ENCODE measurements at places on chromosomes 5 and 9.

- DNase-seq = no peak
Observed at GRCh38 chr5:179954434-179954833, 46.7 kb upstream of the TBC1D9B start.

GRCh38 chr5:66828548-66829357 is 232.6 kb downstream of the MAST4 start:
- DNase-seq = no peak

DNA sequence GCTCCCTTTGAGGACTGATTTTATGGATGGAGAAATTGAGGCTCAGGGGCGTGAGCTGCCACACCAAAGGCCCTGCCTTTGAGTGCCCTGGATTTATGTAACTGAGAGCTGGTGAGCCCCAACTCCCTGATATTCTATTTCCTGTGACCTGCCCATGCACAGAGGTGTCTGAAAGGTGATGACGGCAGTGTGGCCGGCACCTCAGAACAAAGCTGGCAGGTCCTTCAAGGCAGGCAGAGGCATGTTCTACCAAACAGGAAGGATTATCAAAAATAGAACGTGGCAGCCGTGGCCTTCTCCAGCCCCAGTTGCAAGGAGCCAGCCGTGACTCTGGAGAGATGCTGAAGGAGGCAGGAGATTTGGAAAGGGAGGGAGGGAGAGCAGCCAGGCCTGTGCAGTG is 36.2 kb downstream of the INSYN2B start:
- no peak for DNase-seq

GRCh38 chr9:98121058-98121457 is 2.0 kb upstream of the TRIM14 start:
- no peak for DNase-seq

DNA sequence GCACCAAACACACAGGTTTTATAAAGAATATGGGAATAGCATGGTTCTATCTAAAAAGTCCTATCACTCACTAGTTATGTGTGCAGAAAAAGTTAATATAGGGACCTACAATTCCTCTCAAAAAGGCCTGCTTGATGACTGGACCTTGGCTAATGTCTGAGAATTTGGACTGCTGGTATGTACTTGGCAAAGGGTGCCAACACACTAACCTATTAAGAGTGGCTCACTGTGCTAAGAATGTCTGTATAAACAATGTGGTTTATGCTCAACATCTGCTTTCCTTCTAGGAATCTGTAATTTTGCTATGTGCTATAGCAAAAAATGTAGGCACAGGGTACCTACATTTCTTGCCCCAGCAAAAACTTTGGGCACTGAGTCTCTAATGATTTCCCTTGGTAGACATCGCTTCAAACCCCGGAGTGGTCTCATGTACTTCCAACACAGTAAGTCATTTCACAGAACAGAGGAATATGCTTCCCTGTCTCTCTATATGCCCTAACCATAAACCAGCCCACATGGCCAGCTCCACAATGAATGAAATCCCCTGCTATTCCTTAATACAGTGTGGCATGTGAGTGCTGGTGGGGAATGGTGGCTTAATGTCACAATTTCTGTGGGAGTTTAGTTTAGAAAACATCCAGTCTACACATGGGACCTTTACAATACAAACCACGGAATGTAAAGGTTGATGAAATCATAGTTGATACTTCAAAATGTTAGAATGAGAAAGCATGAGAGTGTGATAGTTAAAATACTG is 101.7 kb downstream of the UBAP2 start:
- DNase-seq = no peak
